ENCODE measurements at places on chromosomes 16 and 17. TPM values are rescaled to one million over a fixed set of nuclear protein-coding genes. Genes with fewer than 3 reads are reported as not detected.

The CCL7 gene
- total RNA-seq, result not detected

The NT5M gene
- total RNA-seq, result 8.1 TPM

The NPIPA5 gene
- 16.0 TPM for total RNA-seq

The NACA2 gene
- total RNA-seq, result not detected

The ZNF646 gene
- 24.4 TPM for total RNA-seq

The NHERF2 gene
- 2.6 TPM for total RNA-seq

The KCNJ12 gene
- not detected for total RNA-seq

The HSPB9 gene
- not detected for total RNA-seq

GRCh38 chr16:79843631-79844043 is 243.1 kb upstream of the MAF start:
- H3K4me1 ChIP-seq, result peaks cover 34% of the 10 kb centered on the region
- H3K4me3 ChIP-seq, result no peak overlapping the region
- no peak overlapping the region for H3K27ac ChIP-seq
- H3K27me3 ChIP-seq, result peaks cover 2% of the 10 kb centered on the region
- no peak for DNase-seq

DNA sequence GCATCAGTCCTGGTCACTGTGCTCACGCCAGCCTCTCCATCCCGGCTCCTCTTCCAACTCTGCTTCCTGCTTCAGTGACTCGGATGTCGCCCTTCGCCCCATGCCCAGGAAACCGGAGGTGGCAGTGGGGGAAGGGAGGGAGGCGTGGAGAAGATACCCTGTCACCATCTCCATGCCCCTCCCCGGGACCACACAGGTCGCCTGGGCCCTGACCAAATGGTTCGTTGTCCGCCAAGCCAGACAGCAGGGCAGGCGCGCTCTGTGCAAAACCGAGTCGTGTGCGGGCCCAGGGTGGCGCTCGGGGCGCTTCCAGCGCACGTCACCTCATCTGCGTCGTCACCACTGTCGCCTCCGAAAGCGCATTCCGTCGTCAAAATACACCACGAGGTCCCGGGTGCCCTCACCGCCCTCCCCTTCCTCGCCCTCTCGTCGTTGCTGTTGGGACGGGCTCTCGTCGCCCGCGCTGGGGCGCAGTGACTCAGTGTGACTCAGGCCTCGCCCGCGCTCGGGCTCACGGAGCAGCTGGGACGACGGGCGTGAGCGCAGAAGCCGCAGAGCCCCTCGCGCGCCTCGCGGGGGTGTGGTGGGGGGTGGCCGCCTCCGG is 39.2 kb downstream of the ZNF778 start:
- peak; percentile 66 for DNase-seq
- H3K27me3 ChIP-seq, result peaks cover 24% of the 10 kb centered on the region
- peak overlapping the region; percentile 31 for H3K4me3 ChIP-seq
- H3K27ac ChIP-seq, result peak overlapping the region; percentile 42
- H3K36me3 ChIP-seq, result peaks cover 4% of the 10 kb centered on the region
- peaks cover 11% of the 10 kb centered on the region for H3K4me1 ChIP-seq

- DNase-seq, result no peak
- H3K36me3 ChIP-seq, result peaks cover 53% of the 10 kb centered on the region
- no peaks in the 10 kb centered on the region for H3K27me3 ChIP-seq
- H3K4me3 ChIP-seq, result no peak overlapping the region
- no peak overlapping the region for H3K27ac ChIP-seq
These were observed 28.3 kb upstream of the IL17C start for GRCh38 chr16:88610080-88610479.

GRCh38 chr17:64657610-64658125 is 4.4 kb downstream of the SMURF2 start:
- H3K4me1 ChIP-seq, result peaks cover 31% of the 10 kb centered on the region
- DNase-seq, result no peak
- H3K4me3 ChIP-seq, result no peak overlapping the region
- no peaks in the 10 kb centered on the region for H3K27me3 ChIP-seq
- H3K36me3 ChIP-seq, result peaks cover 30% of the 10 kb centered on the region

- DNase-seq, result no peak
- no peak overlapping the region for H3K27ac ChIP-seq
- H3K36me3 ChIP-seq, result no peaks in the 10 kb centered on the region
- H3K27me3 ChIP-seq, result no peaks in the 10 kb centered on the region
These were observed 46.4 kb upstream of the KLHDC4 start for GRCh38 chr16:87812200-87812656.

- H3K4me3 ChIP-seq, result no peak overlapping the region
- H3K27me3 ChIP-seq, result peaks cover 7% of the 10 kb centered on the region
- no peak overlapping the region for H3K27ac ChIP-seq
These were observed 57.8 kb upstream of the LYRM9 start for GRCh38 chr17:27950995-27951394.

- H3K4me1 ChIP-seq, result no peaks in the 10 kb centered on the region
- no peak for DNase-seq
- H3K27ac ChIP-seq, result no peak overlapping the region
- no peak overlapping the region for H3K4me3 ChIP-seq
- H3K27me3 ChIP-seq, result no peaks in the 10 kb centered on the region
These were observed 51.1 kb upstream of the SOX9 start for GRCh38 chr17:72069586-72070202.

DNA sequence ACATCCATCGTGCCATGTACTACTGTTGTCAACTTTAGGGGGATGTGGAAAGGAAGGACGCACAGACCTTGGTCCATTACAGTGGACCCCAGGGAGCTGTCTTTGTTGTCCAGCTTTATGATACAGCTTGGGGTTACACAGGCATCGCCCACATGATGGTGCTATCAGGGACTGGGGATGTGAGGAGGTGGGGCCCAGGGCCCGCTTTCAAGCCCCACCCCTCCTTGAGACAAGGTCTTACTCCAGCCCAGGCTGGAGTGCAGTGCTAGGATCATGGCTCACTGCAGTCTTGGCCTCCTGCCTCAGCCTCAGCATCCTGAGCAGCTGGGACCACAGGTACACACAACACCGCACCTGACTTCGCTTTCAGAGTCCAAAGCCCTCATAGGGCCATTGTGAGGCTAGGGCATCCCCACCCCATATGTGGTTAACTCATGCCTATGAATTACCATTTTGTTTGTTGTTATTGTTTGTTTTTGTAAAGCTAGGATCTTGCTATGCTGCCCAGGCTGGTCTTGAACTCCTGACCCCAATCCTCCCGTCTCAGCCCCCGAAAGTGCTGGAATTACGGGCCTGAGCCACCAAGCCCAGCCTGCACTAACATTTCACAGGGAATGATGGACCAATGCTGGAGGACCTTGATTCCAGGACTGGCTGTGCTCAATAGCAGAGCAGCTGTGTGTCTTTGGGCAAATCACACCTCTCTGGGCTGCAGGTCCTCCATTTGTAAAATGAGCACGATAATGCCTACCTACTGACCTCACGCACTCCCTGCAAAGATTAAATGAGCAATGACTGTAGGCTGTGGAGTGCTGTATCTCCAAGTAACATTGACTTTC is 17.2 kb downstream of the ST3GAL2 start:
- H3K27me3 ChIP-seq, result no peaks in the 10 kb centered on the region
- H3K27ac ChIP-seq, result peak overlapping the region; percentile 33
- H3K4me1 ChIP-seq, result peaks cover 17% of the 10 kb centered on the region
- H3K36me3 ChIP-seq, result peaks cover 6% of the 10 kb centered on the region
- no peak for DNase-seq
- no peak overlapping the region for H3K4me3 ChIP-seq

- no peak for DNase-seq
- peaks cover 35% of the 10 kb centered on the region for H3K4me1 ChIP-seq
- peaks cover 7% of the 10 kb centered on the region for H3K27me3 ChIP-seq
- H3K4me3 ChIP-seq, result no peak overlapping the region
These were observed 89.3 kb upstream of the HNF1B start for GRCh38 chr17:37834168-37834567.

GRCh38 chr16:78115659-78116058 is 16.2 kb downstream of the WWOX start:
- H3K27me3 ChIP-seq, result no peaks in the 10 kb centered on the region
- H3K4me1 ChIP-seq, result no peaks in the 10 kb centered on the region
- peaks cover 7% of the 10 kb centered on the region for H3K36me3 ChIP-seq
- no peak for DNase-seq
- H3K4me3 ChIP-seq, result no peak overlapping the region
- H3K27ac ChIP-seq, result no peak overlapping the region

DNA sequence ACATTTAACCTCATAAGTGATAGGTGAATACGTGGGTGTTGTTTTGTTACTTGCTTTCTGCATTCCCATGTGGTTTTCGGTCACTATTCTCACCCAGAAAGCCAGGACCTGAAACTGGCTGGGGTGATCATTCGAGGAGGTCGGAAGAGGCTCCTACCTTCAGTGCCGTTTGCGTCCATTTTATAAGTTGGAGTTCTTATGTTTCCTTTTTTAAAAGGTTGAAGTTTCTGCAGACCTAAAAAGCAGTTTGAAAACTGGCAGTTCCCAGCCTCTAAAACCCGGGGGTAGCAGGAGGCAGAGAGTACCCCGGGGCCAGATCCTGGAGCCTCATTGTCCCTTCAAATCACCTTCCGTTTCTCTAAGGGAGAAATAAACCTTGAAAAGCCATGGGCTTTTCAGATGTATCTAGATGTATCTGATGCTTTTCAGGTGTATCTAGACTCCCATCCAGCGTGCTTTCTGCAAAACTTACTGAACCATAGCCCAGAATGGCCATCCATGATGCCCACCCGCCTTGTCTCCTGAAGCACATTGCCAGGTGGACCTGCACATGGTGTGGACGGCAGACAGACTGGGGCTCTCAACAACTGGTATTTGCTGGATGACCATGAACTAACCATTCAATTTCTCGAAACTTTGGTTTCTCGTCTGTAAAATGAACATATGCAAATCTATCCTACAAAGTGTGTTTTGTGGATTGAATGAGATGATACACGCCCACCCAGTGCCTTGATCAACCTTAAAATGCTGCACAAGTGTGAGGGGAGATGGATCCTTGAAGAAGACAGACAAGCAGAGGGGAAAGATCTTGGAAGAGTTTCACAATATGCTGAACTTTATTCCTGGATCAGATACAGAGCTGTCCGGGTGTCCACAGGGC is 1.3 kb downstream of the NLRC5 start:
- no peak for DNase-seq
- H3K36me3 ChIP-seq, result peaks cover 76% of the 10 kb centered on the region
- H3K27me3 ChIP-seq, result no peaks in the 10 kb centered on the region
- peak overlapping the region; percentile 97 for H3K4me3 ChIP-seq
- H3K27ac ChIP-seq, result peak overlapping the region; percentile 98

DNA sequence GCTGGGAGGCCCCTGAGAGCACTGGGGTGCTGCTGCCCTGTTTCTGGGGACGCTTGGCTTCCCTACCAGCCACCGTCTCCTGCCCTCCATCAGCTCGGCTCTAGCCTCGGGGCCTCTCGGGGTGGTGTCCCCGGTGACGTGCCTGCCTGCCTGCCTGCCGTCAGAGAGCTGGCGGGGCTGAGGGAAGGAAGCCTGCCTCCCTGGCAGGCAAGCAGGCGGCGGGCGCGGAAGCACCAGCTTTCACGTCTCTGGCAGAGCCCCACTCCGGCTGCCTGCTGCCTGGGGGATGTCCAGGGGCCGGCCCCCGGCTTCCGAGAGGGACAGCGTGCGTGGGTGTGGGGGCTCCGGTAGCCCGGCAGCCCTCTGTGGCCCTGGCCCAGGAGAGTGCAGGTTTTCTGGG is 9.3 kb downstream of the CENPX start:
- DNase-seq, result no peak
- no peak overlapping the region for H3K27ac ChIP-seq
- no peak overlapping the region for H3K4me3 ChIP-seq
- no peaks in the 10 kb centered on the region for H3K27me3 ChIP-seq
- H3K4me1 ChIP-seq, result no peaks in the 10 kb centered on the region

DNA sequence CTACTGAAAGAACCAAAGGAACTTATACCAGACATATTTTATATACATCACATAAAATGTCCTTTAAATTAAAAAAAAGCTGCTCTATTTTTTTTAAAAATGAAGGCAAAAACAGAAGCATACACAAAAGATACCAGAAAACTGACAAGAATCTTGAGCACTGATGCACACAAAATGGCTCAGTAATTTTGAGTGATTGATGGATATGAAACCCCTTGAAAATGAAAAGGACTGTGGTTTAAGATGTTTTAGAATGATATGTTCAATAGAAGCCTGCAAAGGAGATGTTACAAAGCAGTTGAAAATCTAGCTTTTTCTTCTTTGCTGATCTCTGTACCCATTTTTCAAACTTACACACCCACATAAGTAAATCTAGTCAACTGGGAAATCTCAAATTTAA is 2.7 kb downstream of the C16orf87 start:
- no peak for DNase-seq
- H3K27me3 ChIP-seq, result peaks cover 5% of the 10 kb centered on the region
- H3K4me3 ChIP-seq, result peak overlapping the region; percentile 98
- H3K4me1 ChIP-seq, result peaks cover 44% of the 10 kb centered on the region

DNA sequence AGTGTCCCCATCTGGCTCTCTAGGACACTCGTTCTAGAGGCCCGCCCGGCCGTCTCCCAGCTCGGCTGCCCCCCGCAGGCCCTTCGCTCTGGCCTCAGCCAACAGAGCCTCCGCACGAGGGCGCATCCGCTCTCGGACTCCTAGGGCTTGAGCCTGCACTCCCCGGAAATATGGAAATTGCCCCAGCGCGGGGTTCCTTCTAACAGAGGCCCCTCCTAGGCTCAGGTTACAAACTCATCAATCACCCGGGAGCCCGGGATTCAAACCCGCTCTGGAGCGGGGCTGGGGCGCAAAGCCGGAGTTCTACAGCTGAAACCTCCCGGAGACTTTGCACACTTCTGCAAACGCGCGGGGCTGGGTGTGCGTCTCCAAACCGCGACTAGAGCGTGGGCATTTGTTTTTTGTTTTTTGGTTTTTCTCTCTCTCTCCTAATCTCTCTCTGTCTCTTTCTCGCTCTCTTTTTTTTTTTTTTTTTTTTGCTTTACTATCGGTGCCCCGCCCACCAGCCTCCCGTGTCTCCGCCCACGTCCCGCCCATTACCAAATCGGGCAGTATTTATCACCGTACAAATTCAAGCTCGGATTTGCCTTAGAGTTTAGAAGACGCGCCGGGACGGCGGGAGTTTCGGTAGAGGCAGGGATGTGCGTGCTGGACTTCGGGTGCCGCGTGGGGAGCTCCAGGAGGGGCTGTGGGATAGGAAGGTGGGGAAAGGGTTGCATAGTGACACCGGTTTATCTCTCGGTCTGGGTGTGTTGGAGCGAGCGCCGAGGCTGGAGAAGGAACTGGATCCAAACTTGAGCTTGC is 2.4 kb upstream of the FOXL1 start:
- no peak overlapping the region for H3K27ac ChIP-seq
- DNase-seq, result peak; percentile 50
- H3K4me3 ChIP-seq, result peak overlapping the region; percentile 76
- peaks cover 10% of the 10 kb centered on the region for H3K4me1 ChIP-seq
- no peaks in the 10 kb centered on the region for H3K36me3 ChIP-seq
- H3K27me3 ChIP-seq, result peaks cover 63% of the 10 kb centered on the region
